ENCODE measurements at places on chromosomes 13 and 19.

GRCh38 chr19:13972368-13973155, 20.3 kb downstream of the DCAF15 start:
- no peak for DNase-seq

- DNase-seq = no peak
Observed at GRCh38 chr19:18274219-18274780, at the start of gene IQCN. IQCN (minus strand) TSS chr19:18274452; CDS start chr19:18269478, 4,974 bp downstream.

- no peak for DNase-seq
Observed at GRCh38 chr13:22403144-22403543, 732.3 kb downstream of the FGF9 start.

GRCh38 chr19:17292301-17293074, 10.7 kb downstream of the ABHD8 start:
- DNase-seq = peak; percentile 87

GRCh38 chr19:49398931-49399330, 10.9 kb downstream of the KASH5 start:
- no peak for DNase-seq

DNA sequence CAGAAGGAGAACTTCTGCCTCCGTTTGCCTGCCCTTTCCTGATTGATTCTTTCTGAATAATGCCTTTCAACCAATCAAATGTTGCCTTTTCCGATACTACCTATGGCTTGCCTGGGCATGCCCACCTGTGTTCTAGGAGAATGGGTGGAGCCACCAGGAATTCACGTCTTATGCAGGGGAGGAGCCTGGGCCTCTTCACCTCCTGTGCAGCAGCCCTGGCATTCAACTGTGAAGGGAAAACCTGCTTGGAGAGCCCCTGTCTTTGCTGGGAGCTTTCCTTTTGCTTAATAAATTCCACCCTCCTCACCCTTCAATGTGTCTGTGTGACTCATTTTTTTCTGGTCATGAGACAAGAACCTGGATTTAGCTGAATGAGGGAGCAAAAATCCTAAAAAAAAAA, 730.7 kb downstream of the UQCRFS1 start:
- no peak for DNase-seq

DNA sequence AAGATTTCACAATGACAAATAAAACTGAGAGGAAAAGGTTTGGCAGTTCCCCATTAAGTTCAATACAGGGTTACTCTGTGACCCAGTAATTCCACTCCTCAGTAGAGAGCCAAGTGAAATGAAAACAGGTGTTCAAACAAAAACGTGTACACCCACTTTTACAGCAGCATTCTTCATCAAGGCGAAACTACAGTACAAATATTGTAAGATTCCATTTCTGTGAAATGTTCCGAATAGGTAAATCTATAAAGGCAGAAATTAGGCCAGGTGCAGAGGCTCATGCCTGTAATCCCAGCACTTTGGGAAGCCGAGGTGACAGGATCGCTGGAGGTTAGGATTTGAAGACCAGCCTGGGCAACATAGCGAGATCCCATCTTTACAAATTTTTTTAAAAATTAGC, 8.9 kb upstream of the GDF15 start:
- no peak for DNase-seq

DNA sequence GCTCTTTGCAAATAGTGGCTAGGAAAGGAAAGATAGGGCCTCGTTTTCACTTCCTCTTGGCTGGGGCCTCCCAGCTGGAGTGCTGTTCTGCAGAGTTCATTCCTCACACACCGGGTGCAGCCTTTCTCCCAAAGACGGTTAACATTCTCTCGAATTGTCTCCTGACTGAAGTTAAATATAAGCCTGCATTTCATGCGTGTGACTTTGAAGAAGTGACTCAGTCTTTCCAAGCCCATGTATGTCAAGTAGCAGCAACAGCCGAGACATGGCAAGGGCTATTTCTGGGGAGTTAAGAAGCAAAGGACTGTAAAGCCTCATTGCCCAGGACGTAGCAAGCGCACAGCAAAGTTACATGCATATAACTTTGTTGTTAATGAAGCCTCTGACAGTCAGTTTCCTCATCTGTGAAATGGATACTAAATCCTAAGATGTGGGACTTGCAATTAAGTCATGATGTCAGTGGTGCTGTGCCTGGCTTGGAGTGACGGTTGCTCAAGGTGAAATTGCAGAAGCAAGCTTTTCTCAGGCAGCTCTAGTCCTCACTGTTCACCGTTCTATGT, 502.4 kb downstream of the MYO16 start:
- peak; percentile 47 for DNase-seq

DNA sequence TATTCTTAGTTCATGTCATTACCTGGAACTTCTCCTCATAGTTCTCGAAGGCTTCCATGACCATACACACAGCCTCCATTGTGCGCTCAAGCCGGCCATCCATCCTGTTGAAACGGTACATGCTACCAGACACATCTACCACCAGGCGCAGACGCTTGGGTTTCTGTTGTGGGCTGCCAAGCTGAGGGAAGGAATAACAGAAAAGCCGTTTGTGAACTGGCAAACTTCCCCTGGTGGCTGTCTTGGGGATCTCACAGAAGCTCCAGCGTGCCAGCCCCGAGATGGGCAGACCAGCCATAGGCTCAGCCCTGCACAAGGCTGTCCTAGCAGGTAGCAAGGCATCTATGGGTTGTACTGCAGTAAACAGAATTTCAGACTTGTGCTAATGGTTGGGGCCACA, 130.1 kb downstream of the RGCC start:
- no peak for DNase-seq

DNA sequence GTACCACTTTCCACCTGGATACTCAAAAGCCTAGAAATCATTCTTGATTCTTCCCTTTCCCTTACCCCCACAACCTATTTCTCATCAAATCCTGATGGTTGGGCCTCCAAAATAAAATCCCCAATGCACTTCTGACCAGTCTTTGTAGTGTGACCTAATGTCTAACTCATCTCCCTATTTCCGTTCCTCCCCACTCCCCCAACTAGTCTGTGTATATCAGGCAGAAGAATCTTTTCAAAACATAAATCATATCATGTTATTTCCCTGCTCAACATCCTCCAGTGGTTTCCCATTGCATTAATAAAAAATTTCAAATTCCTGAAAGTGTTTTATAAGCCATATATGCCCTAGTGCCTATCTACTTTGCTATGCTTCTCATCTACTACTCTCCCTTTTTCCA, 17.7 kb downstream of the CCDC122 start:
- DNase-seq = no peak

DNA sequence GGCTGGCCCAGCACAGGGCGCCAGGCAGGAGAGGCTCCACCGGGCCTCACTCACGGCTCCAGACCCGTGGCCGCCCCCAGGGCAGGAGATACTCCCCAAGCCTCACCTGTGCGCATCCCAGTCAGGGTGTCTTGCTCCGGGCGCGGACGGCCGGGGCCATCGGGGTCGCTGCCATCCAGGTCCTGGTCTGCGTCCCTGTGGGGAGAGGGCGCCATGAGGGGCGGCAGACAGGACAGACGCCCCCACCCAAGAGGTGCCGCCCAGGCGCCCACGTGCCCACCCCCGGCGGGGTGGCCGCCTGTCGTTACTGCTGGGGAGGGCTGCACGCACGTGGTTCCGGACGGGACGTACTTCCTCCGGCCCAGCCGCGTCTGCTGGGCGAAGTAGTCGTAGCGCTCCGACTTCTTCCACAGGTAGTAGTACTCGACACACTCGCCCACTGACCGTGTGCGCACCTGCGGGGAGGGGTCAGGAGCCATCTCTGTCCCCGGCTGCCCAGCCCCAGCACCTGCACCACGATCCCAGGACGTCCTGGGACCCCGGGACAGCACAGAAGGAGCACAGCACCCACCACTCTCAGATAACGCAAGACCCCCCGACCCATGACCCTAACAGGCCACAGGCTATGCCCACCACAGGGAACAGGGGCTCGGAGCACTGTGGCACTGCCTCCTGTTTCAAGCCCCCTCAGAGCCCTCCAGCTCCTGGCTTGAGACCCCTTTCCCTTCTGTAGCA, 17.4 kb upstream of the PLPP2 start:
- DNase-seq = no peak

DNA sequence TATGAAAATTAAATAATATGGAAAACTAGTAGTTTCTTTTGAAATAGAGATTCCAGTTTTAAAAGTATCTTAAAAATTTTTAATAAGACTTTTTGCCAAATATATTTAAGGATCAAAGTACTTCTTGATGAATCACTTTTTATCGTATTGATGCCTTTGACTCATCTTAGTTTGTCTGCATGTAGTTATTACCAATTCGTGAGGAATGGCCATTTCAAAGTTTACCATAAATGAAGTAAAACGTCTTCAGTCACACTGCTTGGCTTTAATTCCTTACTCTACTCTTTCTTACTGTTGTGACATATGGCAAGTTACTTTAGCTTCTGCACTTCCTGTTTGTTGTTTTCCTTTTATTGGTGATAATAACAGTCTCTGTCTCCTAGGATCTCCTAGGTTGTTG, 38.3 kb downstream of the NDFIP2 start:
- no peak for DNase-seq

- DNase-seq = no peak
Observed at GRCh38 chr19:45895519-45895972, 6.9 kb downstream of the MYPOP start.

DNA sequence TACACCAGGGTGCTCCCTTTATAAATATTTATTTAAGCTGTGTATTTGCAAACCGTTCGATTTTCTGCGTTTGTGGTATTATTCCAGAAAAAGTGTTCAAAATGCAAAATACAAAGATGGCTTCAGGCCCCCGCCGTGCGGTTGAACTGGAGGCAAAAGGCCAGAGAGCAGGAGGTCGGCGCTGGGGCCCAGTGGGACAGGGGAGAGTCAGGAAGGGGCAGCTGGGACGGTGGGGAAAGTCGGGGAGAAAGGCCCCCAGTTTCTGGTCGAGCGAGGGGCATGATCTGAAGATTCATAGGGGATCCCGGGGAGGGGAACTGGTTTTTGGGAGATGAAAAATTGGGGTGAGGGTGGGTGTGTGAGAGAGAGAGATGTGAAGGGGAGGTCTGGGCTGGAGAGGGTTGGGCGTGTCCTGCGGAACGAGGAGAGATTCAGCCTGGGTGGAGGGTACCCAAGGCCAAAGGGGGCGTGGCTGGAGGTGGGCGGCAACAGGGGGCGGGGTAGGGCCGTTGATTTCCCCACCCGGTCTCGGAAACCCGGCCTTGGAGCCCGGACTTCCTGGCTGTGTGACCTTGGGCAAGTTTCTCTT, 678 bp downstream of the ISOC2 start:
- DNase-seq = peak; percentile 71
